ENCODE measurements at places on chromosomes 3 and 15. TPM values are rescaled to one million over a fixed set of nuclear protein-coding genes. Genes with fewer than 3 reads are reported as not detected.

- DNase-seq = no peak
Observed at GRCh38 chr15:29270976-29271375, 1.4 kb upstream of the NSMCE3 start.

DNA sequence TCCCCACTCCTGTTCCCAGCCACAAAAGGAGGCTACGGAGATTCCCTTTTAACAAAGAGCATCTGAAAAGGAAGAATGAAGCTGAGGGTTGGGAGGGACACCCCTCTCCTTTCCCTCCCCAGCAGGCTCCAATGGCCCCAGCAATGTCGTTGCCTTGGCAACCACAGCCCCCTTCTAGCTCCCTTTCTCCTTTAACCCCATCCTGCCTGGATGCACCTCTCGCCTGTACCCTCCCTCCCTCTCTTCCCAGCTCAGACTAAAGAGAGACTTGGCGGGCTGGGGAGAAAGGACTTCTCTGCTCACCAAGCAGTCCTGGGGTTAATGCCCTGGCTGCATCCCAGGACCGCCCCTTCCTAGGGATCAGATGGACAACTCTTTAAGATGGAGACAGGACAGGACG lies 7.1 kb upstream of the RPL29 start:
- DNase-seq = no peak

- DNase-seq = no peak
Observed at GRCh38 chr3:149612456-149612855, 45.4 kb downstream of the WWTR1 start.

- DNase-seq = no peak
Observed at GRCh38 chr15:37050345-37050744, 50.0 kb downstream of the MEIS2 start.

DNA sequence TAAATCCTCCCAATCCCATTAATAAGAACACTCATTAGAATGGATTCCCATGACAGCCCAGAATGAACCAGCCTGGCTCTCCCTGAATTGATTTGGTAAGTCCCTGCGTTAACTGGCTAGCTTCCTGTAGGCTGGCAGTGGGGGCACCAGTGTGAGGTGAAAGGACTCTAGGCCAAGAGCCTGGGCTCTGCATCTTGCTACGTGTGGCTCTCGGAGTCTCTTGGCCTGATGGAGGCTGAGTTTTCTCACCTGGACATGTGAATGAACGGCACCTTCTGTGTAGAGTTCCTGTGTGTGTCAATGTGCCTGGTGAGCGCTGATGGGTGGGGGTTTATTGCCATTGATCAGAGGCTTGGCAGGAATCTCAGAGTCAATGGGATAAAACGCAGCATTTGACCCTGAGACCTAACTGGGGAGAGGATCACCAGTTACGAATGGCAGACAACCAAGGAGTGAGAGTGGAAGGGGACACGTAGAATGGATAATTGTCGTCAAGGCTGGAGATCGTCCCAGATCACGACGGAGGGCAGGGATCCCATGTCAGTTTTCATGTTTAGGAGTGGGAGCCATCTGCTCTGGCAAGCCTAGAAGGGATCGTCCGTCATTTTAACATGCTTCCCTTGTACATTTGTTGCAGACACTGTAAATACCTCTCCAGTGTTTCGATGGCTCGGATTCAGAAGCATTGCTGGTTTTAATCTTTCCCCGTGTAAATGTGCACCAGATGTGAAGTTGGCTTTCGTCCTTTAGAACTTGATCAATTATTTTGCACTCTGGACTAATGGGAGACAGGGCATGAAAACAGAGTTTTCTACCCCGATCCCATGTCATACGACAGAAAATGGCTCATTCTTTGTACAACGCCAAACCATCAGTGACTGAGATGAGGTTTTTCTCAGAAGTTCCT lies 9.0 kb upstream of the KLF13 start:
- DNase-seq = no peak

DNA sequence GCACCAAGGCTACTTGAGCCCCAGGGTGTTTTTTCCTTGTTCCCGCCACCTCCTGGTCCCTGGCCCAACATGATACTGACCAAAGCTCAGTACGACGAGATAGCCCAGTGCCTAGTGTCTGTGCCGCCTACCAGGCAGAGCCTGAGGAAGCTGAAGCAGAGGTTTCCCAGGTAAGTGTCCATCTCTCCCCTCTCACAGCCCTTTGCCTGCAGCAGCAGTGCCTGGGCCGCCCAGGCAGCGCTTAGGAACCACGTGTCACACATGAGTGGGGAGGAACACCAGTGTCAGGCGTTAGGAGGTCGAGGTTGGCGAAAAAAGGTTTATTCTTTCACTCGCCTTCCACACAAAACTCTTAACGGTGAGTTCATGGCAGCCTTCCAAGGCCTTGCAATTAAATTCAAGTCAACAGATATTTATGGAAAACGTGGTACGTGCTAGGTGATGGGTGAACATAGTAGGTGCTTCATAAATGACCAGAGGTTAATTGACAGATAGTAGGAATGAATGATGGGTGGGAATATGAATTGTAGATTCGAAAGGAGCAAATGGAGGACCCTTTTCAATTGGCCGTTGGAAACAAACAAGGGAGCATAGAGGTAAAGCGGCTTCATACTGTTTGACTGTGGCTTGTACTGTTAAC lies 486 bp downstream of the CDIN1 start:
- no peak for DNase-seq

- DNase-seq = peak; percentile 88
Observed at GRCh38 chr3:71875461-71875947, 90.6 kb upstream of the PROK2 start.

DNA sequence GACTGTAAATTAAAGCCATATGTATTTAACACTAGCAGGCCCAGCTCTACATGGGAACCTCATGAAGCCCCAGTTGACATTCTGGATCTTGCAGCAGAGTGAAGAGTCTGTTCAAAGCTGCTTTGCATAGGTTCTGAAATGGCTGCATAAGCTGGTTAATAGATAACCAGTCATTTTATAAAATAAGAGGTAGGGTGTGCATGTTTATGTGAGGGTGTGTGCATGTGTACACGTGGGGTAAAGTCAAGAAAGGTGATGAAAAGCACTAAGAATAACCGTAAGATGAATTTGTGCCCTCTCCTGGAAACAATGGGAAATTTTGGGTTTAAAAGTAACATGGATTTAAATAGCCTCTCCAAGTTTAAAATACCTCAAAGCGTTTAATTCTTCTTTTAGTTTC lies 33.0 kb downstream of the PAQR9 start:
- DNase-seq = no peak

DNA sequence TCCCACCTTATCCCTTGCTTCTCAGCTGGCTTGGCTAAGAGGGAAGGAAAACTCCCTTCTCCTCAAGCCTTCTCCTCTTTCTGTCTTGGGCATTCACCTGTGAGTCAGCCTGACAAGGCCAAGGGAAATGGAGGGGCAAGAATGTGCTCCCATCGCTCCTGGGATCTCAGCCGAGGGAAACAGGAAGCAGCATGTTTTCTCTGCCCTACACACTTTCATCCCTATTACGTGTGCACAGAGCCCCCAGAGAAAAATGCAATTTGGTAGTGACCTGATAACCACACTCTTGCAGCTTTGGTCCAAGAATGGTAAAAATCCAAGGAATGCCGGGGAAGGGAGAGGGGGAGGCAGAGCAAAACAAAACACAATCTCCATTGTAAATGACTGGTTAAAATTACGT lies 32.9 kb upstream of the MTMR10 start:
- DNase-seq = no peak

DNA sequence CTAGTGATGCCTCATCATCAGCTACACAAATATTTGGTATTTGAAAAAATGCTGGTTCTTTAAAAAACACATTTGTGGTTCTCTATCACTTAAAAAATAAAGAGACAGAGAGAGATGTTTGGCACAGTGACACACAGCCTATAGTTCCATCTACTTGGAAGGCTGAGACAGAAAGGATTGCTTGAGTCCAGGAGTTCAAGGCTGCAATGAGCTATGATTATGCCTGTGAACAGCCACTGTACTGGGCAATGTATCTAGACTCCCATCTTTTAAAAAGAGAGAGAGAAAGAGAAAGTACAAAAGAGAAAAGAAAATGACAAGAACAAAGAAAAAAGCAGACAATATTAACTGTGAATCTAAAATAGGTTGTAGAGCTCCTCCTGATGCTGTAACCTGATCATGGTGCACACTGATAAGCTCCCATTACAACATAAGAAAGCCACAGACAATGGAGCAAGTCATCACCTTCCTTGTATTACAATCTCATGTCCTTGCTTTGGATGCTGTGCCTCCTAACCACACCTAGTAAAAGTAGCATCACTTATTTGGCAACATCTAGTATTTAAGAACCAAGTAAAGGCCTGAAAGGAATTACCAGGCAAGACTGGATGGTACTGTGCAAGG lies 31.7 kb upstream of the MAP4 start:
- no peak for DNase-seq

DNA sequence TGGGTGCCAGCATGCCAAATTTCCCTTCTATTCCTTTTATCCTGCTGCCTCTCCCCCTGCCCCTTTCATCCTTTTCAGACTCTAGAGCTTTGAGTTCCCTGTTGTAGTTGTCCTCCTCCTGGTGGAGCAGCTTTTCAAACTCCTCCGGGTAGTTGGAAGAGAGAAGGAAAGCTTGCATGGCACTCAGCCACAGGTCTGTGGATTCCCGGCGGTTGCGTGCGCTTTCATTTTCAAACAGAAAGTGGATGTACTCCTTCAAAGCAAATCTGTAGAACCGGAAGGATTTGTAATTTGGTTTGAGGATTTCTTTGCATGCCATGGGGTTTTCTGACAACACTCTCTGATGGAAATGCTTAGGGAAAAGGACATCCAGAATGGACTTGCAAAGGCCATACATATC lies 68.1 kb upstream of the DCLK3 start:
- no peak for DNase-seq

- DNase-seq = peak; percentile 9
Observed at GRCh38 chr15:61367953-61368352, 138.9 kb upstream of the RORA start.

DNA sequence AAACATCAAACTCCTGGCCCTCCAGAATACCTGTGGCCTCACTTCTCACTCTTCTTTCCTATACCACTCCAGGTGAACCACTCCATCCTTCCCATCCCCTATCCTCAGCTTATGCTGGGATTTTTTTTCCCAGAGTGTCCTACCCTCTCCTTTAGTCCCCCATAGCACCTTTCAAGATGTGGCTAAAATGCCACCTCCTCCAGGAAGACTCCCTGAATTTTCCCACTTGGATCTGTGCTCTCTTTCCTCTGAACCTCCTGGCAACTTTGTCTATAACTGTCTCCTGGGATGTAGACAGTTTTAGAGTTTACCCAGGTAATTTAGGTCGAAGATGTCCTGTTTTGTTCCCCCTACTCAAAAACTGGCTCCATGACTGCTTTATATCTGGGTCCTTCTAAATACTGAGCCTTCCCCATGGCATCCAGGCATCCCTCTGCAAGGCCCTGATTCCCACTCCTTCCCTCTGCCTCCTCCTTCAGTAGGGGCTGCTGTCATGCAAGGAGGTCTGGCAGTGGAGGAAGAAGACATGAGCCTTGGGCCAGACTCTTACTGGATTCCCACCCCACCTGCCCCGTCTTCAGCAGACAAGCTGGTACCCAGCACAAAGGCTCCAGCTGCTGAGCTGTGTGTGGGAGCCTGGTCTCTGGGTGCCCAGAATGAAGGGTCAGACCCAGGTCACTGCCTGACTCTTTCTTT lies 161.5 kb downstream of the SMAD6 start:
- DNase-seq = peak; percentile 20

DNA sequence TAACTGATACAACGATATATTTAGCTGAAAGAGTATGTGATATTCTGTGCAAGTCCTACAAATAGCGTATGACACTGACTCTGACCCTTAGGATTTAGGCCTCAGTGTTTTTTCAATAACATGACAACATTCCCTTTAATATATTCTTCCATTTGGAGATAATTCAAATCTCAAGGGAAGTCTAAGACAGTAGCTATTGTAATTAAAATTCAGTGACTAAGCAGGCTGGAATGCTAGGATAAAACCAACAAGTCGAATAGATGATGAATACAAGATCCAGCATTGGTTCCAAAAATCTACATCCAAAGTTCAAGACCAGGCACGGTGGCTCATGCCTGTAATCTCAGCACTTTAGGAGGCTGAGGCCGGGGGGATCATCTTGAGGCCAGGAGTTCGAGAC lies 56.2 kb downstream of the QTRT2 start:
- no peak for DNase-seq

GRCh38 chr3:38573556-38573955 lies 75.9 kb downstream of the SCN5A start:
- no peak for DNase-seq

DNA sequence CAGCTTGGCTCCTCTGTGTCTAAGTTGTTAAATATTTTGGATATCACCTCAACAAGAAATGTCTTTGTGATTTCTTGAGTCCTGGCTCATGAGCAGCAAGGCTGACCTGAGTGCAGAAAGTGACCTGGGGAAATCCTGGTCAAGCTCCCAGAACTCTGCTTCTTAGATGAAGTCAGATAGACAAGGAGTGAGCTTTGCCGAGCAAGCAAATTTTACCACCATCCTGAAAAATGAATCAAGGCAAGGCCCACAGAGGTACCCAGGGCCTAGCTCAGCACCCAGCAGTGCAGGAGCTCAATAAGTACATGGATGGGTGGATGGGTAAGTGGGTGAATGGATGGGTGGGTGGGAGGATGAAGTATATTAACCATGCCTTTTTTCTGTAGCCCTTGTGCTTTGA lies 291.8 kb downstream of the UACA start:
- no peak for DNase-seq

- no peak for DNase-seq
Observed at GRCh38 chr15:29873947-29874411, 51.7 kb upstream of the TJP1 start.

GRCh38 chr3:33645060-33645647 lies 72.9 kb downstream of the CLASP2 start:
- no peak for DNase-seq

GRCh38 chr3:97689111-97689510 lies 75.4 kb upstream of the ARL6 start:
- DNase-seq = no peak

DNA sequence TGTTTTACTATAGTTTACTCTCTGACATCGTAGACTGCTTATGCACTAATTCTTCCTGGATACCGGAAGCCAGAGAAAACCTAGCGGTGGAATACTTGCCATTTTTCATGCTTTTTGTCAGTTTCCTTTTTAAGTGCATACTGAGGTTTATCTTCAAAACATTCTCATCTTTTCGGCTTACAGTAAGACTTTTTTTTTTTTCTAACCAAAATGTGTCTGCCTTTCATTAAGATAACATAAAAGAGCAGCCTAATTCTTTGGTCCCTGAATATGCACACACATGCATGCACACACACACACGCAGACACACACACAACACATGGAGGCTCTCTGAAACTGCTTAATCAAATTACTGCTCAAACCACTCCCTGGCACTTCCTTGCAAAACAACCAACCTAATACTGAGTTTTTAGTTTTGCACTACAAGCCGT lies 1.3 kb downstream of the ZNF445 start:
- no peak for DNase-seq

- no peak for DNase-seq
Observed at GRCh38 chr3:16329826-16330129, 64.8 kb downstream of the OXNAD1 start.

- DNase-seq = no peak
Observed at GRCh38 chr3:52388348-52388821, 56.5 kb downstream of the SEMA3G start.

GRCh38 chr3:153621953-153622352 lies 459.9 kb downstream of the RAP2B start:
- peak; percentile 6 for DNase-seq

GRCh38 chr3:1902416-1902815 lies 196.2 kb upstream of the CNTN4 start:
- DNase-seq = no peak

WDR72 gene
- not detected for polyA plus RNA-seq

CCDC191 gene
- 23.6 TPM for polyA plus RNA-seq

VIPR1 gene
- polyA plus RNA-seq = 0.79 TPM

TICRR gene
- 0.07 TPM for polyA plus RNA-seq

CFAP20DC gene
- polyA plus RNA-seq = 0.48 TPM

TGM5 gene
- not detected for polyA plus RNA-seq

GNB4 gene
- polyA plus RNA-seq = 7.6 TPM

TEX9 gene
- 2.9 TPM for polyA plus RNA-seq

Data from B cell (primary cell).